Omental fat pad (tissue), 4 donors: ENCODE measurements at places on chromosomes 2 and 18. TPM values are rescaled to one million over a fixed set of nuclear protein-coding genes. Genes with fewer than 3 reads are reported as not detected.

GRCh38 chr18:80218341-80219227 lies 28.7 kb downstream of the PARD6G start:
- DNase-seq = no peak

FAM124B gene
- 1.9 TPM for total RNA-seq

DNA sequence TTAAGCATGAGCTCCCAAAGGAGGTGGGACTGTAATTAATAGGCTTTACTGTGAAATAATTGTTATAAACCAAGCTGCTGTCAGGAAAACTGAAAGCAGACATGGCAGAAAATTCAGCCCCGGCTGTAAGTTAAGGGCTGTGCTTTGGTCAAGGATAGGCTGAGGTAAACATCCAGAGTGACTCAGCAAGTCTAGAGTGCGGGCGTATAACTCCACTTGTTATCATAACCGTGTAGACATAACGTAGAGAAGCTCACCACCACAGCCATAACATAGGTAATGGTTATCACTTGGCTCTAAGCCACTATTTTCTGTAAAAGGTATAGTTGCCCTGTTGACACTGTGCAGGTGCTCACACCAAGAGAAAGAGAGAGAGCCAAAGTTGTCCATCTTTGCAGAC lies 316.8 kb downstream of the DCDC2C start:
- no peak for DNase-seq

MYL1 gene
- not detected for total RNA-seq

NEDD4L gene
- 36.1 TPM for total RNA-seq
